ENCODE measurements at places on chromosomes 2 and 18. TPM values are rescaled to one million over a fixed set of nuclear protein-coding genes. Genes with fewer than 3 reads are reported as not detected.

- no peak overlapping the region for H3K4me3 ChIP-seq
- no peaks in the 10 kb centered on the region for H3K4me1 ChIP-seq
- H3K27me3 ChIP-seq: no peaks in the 10 kb centered on the region
- DNase-seq: no peak
Measured at GRCh38 chr2:174761837-174762236, 2.4 kb downstream of the CHRNA1 start.

DNA sequence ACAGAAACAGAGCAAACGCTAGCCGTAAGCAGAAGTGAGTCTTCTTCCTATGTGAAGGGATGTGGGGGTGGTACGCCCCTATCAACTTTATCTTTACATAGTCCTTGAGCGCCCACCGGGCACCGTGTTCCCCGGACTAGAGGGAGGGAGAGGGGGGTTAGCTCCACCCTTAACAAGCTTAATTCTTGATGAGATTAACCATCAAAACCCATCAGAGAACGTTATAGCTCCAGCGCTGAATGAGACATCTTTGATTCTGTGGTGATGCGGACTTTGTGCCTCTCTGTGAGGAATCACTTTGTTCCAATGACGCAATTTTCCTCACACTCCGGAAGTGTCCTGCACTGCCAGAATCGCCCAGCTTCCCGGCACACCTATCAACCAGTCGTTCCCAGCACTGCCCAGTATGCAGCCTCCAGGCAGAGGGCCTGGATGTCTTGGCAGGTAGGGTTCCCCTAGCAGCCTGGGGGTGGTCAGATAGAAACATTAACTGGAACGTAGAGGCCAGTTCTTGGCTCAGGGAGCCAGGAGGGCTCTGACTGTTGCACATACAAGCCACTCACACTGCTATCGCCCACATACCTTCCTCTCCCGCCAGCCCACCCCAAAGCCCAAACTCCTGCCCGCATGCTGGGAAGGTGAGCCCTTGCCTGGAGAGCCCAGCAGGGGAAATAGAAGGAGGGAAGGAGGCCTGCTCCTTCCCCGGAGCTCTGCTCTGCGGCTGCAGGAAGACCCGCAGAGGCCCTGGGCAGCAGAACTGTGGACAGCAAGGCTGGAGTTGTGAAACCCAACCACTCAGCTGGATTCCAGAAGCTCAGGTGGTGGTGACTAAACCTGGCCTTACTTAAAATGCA, 1.9 kb upstream of the ODC1 start:
- H3K27ac ChIP-seq: peak overlapping the region; percentile 98
- H3K36me3 ChIP-seq: no peaks in the 10 kb centered on the region

DNA sequence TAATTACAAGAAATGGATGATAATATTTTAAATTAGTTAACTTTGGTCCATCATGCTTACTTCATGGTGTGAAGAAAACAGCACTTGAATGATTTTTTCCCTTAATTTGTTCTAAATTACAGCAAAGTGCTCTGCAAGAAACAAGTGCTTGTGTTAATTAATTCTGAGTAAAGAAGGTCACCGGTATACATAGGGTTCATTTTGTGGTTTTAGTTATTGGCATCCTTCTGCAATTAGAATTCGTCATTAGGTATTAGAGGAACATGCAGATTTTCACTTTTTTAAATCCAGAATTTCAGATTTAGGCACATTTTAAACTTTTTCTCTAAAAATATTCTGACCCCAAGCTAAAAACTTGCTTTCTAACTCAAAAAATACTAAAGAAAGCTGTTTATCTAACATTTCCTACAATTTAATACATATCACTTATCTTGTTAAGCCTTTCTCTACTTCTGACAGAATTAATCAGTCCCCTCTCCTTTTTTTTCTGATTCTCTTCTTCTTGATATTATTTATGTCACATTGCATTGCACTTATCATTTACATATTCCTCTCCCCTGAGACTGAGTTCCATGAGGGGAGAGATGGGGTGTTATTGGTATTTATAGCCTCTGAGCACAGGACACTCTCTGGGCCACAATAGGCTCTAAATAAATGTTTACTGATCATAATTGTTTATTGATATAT, 129.2 kb downstream of the PLA2R1 start:
- no peaks in the 10 kb centered on the region for H3K4me1 ChIP-seq
- no peak for DNase-seq
- H3K27me3 ChIP-seq: no peaks in the 10 kb centered on the region

DNA sequence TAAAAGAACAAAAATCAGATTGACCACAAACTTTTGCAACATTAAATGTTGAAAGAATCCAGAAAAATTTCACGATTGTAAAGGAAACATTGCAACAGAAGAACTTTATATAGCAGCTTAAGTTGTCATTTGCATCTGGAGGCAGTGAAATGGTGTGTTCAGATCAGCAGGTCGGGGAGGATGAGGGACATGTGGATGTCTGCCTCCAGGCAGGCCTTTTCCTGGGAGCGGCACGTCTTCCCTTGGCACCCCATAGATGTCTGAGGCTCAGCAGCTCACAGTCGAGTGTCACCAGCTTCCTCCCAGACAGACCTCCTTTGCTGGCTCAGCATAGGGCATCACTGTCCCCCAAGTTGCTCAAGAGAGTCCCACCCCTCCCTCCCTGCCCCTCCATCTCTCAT, 44.3 kb upstream of the ASB1 start:
- H3K4me1 ChIP-seq: no peaks in the 10 kb centered on the region
- no peak overlapping the region for H3K27ac ChIP-seq
- H3K4me3 ChIP-seq: no peak overlapping the region
- H3K27me3 ChIP-seq: no peaks in the 10 kb centered on the region

- DNase-seq: no peak
- no peak overlapping the region for H3K27ac ChIP-seq
- H3K36me3 ChIP-seq: no peaks in the 10 kb centered on the region
Measured at GRCh38 chr18:31634331-31634713, 42.6 kb downstream of the TTR start.

DNA sequence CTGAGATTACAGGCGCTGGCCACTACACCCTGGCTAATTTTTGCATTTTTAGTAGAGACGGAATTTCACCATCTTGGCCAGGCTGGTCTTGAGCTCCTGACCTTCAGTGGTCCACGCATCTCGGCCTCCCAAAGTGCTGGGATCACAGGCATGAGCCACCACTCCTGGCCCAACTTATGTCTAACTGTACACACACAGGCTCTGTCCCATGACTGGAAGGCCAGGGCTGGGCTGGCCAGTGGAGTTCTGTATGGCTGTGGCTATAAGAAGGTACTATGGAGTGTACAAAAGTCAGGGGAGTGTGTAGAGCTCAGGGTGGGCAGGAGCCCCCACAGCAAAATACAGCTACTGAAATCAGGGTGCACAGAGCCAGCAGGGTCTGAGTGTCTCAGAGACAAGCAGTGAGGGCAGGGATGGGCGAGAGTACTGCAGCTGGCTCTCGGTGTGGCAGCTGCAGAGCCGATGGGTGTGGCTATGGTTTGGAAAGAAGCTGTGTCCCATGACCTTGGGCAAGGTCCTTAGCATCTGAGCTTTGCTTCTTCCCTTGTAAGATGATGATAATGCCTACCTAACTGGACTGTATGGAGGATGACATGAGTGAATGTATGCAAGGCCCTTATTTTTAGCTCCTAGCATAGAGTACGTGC, 10.4 kb upstream of the MSGN1 start:
- no peak for DNase-seq
- H3K27me3 ChIP-seq: no peaks in the 10 kb centered on the region
- no peak overlapping the region for H3K27ac ChIP-seq
- no peaks in the 10 kb centered on the region for H3K4me1 ChIP-seq

- no peaks in the 10 kb centered on the region for H3K4me1 ChIP-seq
- no peaks in the 10 kb centered on the region for H3K27me3 ChIP-seq
- no peak overlapping the region for H3K4me3 ChIP-seq
- no peak overlapping the region for H3K27ac ChIP-seq
- no peaks in the 10 kb centered on the region for H3K36me3 ChIP-seq
Measured at GRCh38 chr2:180231015-180231414, 223.9 kb upstream of the CWC22 start.

DNA sequence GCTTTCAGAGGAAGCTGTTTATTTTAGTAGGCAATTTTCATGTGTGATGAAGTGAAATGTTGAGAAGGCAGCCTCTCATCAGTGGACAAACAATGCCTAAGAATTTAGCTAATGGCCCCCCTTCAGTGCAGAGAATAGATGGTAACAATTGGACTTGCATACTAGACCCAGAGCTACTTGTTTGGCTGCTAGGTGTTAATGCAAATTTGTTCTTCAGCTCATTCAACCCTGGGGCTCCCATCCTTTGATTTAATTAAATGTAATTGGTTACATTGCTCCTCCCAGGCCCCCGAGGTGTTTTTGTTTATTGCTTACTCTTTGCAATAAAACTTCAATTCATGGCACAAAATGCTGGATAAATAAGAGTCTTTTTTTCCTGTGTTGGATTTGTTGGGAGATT, 68.6 kb downstream of the CAMKMT start:
- no peak overlapping the region for H3K27ac ChIP-seq
- H3K36me3 ChIP-seq: no peaks in the 10 kb centered on the region
- no peaks in the 10 kb centered on the region for H3K4me1 ChIP-seq
- no peak for DNase-seq
- no peaks in the 10 kb centered on the region for H3K27me3 ChIP-seq

GRCh38 chr2:71669628-71670429, 216.5 kb downstream of the DYSF start:
- H3K27me3 ChIP-seq: no peaks in the 10 kb centered on the region
- no peak overlapping the region for H3K4me3 ChIP-seq
- no peak overlapping the region for H3K27ac ChIP-seq
- DNase-seq: no peak
- no peaks in the 10 kb centered on the region for H3K36me3 ChIP-seq

DNA sequence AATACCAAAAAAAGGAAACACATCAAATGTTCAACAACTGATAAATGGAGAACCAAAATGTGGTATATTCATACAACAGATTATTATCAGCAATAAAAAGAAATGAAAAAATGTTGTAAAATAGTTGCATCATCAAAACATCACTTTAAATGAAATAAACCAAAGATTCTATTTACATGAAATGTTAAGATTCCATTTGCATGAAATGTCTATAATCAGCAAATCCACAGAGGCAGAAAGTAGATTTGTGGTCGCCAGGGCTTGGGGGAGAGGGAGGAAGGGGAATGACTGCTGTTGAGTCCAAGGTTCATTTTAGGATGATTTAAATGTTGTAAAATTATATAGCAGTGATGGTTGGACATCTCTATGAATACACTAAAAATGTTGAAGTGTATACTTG, 181.9 kb downstream of the RTP5 start:
- no peak for DNase-seq
- no peaks in the 10 kb centered on the region for H3K36me3 ChIP-seq
- H3K27ac ChIP-seq: no peak overlapping the region
- H3K4me1 ChIP-seq: no peaks in the 10 kb centered on the region

DNA sequence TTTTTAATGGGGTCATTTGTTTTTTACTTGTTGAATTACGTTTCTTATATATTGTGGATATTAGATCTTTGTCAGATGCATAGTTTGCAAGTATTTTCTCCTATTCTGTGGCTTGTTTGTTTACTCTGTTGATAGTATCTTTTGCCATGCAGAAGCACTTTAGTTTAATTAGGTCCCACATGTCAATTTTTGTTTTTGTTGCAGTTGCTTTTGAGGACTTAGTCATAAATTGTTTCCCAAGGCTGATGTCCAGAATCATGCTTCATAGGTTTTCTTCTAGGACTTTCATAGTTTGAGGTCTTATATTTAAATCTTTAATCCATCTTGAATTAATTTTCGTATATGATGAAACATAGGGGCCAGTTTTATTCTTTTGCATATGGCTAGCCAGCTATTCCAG, 13.2 kb downstream of the PIKFYVE start:
- H3K4me3 ChIP-seq: no peak overlapping the region
- no peaks in the 10 kb centered on the region for H3K4me1 ChIP-seq
- H3K27me3 ChIP-seq: no peaks in the 10 kb centered on the region
- peaks cover 5% of the 10 kb centered on the region for H3K36me3 ChIP-seq

DNA sequence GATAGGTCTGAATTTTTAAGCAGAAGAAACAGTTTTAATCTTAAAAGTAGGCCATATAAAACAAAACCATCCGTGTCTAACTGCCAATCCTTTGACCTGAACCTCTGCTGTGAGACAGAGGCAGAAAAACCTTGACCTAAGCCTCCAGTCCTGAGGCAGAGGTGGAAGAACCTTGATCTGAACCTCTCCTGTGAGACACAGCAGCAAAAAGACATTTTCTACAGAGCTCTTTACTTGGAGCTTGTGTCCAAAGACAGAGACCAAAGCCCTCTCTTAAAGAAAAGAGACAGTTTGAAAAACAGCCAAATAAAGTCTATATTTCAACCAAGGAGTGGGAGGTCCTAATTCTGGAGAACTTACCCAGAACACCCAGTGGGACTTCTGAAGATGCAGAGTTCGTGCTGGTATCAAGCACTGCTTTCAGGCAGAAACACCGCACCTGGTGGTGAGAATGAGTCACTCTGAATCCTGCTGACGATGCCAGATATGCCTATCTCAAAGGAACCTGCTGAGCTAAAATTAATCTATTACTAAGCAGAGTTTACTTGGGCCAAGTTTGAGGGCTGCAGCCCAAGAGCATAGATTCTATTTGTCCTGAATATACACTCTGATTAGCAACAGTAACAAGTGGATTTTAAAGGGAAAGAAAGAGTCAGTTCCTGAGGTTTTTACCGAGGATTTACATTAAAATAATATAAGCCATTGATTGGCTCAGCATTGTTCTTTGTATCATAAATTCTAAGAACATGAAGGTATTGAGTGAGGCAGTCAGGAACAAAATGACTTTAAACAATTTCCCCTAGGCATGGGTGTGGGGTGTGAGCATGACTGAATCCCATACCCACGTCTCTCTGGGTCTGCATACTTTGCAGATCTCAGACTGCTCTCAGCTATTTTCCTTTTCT, 806.4 kb downstream of the TRIB2 start:
- H3K4me1 ChIP-seq: no peaks in the 10 kb centered on the region
- H3K27me3 ChIP-seq: no peaks in the 10 kb centered on the region
- H3K4me3 ChIP-seq: no peak overlapping the region
- no peak for DNase-seq

DNA sequence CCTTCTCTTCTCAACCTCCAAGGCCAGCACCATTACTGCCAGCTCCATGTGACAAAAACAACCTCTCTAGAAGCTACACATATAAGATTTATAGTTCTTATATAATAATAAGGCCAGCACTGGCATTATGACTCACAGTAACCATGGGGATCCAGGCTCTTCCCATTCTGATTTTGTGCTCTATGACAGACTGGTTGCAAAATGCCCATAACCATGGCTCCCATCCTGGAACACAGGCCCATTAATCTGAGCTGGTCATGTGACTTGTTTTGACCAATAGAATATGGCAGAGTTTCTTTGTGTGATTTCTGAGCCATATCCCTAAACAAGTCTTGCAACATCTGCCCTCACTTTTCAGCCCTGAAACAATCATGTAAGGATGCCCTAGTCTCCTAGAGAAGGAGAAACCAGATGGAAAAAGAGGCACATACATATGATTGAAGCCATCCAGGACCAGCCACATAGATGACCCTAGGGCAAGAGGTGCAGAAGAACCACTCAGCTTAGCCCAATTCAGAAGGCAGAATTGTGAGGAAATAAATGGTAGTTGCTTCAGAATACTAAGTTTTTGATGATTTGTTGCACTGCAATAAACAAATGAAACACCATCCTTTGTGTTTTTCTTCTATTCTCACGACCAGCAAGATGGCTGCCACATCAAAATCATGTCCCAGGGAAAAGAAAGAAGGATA, 173.9 kb downstream of the SUCLG1 start:
- H3K27ac ChIP-seq: no peak overlapping the region
- H3K36me3 ChIP-seq: no peaks in the 10 kb centered on the region
- H3K27me3 ChIP-seq: no peaks in the 10 kb centered on the region
- no peak for DNase-seq
- no peak overlapping the region for H3K4me3 ChIP-seq

GRCh38 chr2:156935616-156936015, 321.9 kb upstream of the GALNT5 start:
- no peak for DNase-seq
- no peaks in the 10 kb centered on the region for H3K27me3 ChIP-seq
- H3K36me3 ChIP-seq: no peaks in the 10 kb centered on the region
- no peak overlapping the region for H3K4me3 ChIP-seq

TMEM163 gene
- total RNA-seq: 0.29 TPM

FASTKD1 gene
- 65.2 TPM for total RNA-seq

CRYGC gene
- total RNA-seq: not detected

Data from colonic mucosa (tissue), 4 donors.